CD4-positive, alpha-beta T cell treated with Interferon alpha-2 for 1 hour (primary cell): ENCODE measurements at places on chromosomes 16 and 17.

GRCh38 chr17:63927464-63928171 is 4.5 kb downstream of the CD79B start:
- DNase-seq: no peak

- no peak for DNase-seq
Measured at GRCh38 chr17:59416184-59416583, 84.7 kb downstream of the YPEL2 start.

GRCh38 chr17:17539591-17539990 is 43.4 kb upstream of the RASD1 start:
- DNase-seq: no peak

DNA sequence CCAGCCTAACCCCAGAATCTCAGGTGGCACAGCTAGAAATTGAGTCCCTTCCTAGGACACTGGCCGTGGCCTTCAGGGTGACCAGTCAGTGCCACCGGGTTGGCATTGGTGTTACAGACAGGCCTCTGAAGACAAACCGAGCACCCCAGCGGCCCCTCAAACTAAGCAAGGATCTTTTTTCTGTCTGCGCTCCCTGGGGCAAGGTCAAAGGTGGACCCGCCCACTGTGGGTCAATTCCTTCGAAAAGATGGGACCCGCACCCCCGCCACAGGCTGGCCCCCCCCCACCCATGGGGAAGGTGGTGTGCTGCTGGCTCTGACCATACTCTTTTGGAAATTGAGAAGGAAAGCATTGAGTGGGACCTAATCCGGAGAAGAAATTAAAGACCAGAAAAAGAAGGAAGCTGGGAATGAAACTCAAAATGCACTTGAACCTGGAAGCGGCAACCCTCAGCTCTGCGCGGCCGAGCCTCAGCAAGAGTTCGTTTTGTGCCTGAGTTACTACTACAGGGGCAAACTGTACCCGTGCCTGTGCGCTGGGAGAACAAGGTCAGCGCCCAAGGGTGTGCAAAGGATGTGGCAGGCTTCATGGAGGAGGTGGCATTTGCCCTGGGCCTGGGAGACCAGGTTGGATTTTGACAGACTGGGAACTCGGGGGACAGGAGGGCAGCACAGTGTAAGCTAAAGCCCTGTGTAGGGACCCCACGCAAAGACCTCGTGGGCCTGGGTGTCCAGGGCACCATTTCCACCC is 20.4 kb downstream of the TMC6 start:
- no peak for DNase-seq

GRCh38 chr17:61966191-61966590 is 38.4 kb upstream of the INTS2 start:
- no peak for DNase-seq

- no peak for DNase-seq
Measured at GRCh38 chr16:73071131-73071940, 23.4 kb upstream of the ZFHX3 start.

DNA sequence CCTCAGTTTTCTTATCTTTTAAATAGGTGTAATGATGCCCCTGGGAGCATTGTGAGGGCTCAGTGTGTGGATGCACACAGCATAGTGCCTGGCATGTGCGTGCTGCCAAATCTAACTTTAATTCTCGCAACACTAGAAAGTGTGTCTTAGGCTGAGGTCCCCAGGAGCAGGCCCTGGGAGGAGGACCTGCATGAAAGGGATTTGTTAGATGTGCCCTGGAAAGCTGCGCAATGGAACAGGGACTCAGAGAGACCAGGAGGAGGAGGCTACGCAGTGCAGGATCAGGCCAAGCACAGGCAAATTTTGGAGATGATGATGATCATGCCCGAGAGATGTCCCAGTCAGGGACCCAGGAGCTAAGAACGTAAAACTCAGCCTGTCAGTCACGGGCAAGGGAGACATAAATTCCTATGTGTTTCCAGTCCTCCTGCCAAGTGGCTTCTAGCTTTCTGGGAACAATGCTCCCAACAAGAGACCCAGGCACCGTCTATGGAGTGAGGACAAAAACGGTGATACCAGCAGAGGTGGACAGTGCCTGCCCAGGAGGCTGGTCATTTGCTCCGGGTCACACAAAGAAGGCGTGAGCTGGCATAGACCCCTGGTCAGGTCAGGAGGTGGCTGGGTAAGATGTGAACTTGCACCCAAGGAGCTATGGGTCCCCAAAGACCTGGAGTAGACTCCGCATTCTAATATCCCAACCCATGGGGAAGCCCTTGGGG is 352.2 kb upstream of the TNRC6C start:
- DNase-seq: no peak

DNA sequence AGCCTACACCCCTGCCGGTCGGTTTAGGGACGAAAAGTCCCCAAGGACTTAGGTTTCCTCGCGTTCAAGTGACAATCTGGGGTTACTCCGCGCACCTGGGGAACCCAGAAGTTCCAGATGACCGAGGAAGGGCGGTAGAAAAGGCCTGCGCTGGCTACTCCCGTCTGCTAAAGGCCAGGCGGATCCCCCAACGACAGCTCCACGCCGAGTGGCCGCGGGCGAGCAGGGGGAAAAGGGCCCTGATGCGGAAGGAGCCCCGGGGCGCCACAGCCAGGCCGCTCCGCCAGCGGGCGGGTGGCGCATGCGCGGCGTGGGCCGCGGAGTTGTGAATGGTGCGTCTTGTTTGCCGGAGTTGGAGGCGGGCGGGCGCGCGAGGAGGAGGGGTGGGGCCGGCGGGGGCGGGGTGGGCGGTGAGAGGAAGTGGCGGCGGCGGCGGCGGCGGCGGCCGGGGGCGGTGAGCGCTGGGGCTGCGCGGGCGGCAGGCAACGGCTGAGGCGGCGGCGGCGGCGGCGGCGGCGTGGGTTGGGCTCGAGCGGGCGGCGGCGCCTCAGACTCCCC is at the start of gene CBFB:
TSS of gene CBFB (plus strand) at position 454 of the 558 bp plus-strand sequence. CDS start 259 bp downstream, outside the sequence.
- peak; percentile 96 for DNase-seq

DNA sequence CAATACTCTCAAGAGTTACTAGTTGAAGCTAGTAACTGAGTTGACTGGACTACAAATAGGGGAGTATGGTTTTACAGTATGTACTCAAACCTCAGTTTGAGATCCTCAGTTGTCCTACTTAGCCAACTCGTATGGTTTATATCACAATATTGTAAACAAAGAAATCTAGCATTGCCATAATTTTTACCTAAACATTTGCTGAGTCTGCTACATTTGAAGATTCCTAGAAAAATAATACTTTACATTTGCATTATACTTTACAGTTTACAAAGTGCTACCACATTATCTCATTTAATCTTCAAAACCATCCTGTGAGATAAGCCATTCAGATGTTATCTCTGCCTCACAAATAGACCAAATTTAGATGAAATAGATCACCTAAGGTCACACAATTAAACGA is 16.3 kb downstream of the CBX1 start:
- DNase-seq: no peak

GRCh38 chr17:9004132-9004960 is 17.0 kb upstream of the NTN1 start:
- DNase-seq: no peak

- DNase-seq: no peak
Measured at GRCh38 chr16:56388209-56388608, 37.1 kb downstream of the AMFR start.

- DNase-seq: no peak
Measured at GRCh38 chr17:15180121-15180561, 85.0 kb downstream of the PMP22 start.
